ENCODE measurements at places on chromosomes 11 and 22. TPM values are rescaled to one million over a fixed set of nuclear protein-coding genes. Genes with fewer than 3 reads are reported as not detected.

DNA sequence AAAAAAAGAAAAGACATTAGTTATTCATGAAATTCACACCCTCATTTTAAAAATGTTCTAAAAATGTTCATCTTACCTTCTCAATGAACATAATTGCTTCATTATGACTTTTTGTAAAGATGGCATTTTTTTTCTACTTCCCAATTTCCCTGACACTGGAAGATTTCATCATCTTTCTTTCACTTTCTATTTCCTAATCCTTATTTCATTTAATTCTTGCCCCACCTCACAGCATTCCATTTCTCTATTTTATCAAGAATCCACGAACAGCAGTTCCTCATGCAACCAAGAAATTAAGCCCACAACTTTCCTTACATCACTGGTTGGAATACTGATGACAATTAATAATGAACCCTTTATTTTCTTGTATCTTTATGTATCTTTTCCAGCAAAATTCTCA lies 1.9 kb downstream of the PATL1 start:
- DNase-seq = no peak

DNA sequence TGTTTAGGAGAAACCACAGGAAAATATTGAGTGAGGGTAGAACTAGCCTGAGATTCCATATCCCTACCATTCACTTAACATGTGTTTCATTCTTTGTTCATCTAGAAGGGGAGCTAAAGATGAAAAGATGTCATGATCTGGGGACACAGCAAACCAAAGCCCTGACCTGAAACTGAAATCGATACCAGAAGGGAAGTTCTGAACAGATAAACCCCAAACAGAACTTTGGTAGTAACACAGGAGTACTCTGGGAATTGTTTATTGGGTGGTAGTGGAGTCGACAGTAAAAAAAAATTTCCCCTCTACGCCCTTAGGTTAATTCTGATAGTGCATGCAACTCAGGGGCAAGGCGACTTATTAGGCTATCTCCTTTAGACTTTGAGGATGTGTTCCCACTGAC lies 27.2 kb downstream of the OR2AT4 start:
- DNase-seq = no peak

The C22orf15 gene
- not detected for total RNA-seq

DNA sequence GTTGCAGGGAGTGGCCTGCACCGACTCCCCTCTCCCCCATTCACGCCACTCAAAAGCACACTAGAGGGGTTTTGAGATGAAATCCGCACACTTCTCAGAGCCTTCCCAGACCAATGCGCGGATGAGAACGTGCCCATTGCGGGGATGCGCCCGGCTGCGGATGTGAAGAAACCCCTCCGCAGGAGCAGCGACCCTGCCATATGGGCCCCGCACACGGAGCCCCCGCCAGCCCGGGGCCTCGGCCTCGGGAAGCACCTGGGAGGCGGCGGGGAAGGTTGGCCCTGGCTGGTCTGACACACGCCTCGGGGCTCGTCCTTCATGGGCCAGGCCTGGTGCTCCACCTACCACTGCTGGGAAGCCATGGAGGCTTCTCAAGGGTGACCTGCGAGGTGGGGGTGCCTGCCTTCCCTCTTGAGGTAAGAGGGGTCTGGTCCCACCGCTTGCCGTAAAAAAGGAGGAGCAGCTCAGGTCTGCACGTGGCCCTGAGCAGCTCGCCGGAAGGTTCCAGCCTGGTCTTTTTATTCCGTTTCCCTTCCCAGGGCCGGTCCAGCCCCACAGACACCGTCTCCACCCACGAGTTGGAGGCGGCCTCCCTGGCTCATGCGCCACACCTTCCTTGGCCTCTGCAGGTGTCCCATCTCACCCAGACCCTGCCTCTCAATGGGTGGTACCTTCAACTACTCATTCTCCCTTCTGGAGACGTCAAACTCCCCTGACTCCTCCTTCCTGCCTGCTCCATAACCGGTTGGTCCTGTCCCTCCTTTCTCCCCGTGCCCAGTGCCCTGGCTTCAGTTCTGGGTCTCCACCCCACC lies 39.4 kb downstream of the TRMU start:
- DNase-seq = no peak

- DNase-seq = no peak
Observed at GRCh38 chr11:12963051-12963450, 46.1 kb upstream of the RASSF10 start.

The RFPL3 gene
- total RNA-seq = not detected
